ENCODE measurements at places on chromosomes 16 and 17.

GRCh38 chr16:81541314-81541713 is 96.7 kb downstream of the CMIP start:
- DNase-seq = no peak

DNA sequence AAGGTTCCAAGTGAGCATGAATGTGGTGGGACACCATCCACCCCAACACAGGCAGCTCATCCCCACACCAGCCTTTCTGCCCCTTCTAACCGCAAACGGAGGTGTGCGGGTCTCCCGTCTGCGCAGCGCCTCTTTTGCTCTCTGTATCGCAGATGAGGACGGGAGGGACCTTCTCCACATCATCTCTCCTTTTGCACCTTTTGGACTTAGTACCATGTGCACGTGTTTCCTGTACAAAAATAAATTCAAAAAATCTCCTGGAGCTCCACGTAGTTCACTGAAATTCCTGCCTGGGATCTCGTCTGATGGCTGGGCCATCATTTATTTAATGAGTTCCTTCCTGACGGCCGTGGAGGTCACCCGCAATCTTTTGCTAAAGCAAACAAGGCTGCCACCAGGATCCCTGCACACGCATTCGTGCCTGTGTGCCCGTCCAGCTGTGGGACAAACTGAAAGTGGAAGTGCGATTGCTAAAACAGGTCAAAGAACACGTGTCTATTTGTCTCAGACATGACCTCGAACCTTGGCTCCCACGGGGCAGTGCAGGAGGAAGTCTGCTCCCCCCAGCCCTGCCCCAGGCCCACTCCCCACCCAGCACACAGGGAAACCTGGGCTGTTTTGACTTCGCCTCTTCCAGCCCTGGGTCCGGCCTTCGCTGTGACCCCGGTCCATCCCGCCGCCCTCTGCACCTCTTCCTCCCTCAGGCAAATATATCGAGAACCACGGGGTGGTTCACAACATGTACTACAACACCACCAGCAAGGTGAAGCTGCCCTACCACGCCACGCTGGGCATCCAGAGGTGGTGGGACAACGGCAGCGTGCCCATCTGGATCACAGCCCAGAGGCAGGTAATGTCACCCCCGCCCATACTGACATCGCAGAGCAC is 2.3 kb downstream of the ENPP7 start:
- DNase-seq = no peak

GRCh38 chr17:69567130-69567529 is 152.6 kb downstream of the MAP2K6 start:
- DNase-seq = peak; percentile 72

DNA sequence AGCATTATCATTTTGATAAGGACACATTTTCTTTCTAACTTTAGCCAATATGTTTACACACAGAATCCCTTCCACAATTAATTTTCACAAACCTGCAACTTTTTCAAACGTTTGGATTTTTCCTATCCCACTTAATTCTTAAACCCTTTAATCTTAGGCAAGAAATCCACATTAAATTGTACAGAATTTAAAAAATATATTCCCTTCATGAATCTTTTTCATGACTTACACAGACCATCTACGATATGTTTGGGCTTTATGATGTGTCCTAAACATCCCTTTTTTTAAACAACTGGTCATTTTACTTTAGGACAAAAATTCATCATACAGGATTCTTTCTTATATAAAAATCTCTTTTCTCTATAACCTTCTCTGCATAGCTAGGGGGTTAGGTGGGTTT is 241.5 kb upstream of the CNTNAP4 start:
- DNase-seq = no peak

- DNase-seq = no peak
Measured at GRCh38 chr17:42792545-42792944, 6.0 kb downstream of the COA3 start.

DNA sequence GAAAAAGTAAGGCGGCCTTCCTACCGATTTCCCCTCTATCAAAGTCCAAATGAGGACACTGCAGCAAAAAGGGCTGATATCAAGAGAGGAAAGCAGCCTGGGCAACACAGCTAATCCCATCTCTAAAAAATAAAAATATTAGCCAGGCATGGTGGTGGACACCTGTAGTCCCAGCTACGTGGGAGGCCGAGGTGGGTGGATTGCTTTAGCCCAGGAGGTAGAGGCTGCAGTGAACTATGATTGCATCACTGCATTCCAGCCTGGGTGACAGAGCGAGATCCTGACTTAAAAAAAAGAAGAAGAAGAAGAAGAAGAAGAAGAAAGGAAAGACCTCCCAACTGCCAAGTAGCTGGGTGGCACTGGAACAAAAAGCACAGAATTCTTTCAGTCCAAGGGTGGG is 14.4 kb downstream of the CACNB1 start:
- no peak for DNase-seq

DNA sequence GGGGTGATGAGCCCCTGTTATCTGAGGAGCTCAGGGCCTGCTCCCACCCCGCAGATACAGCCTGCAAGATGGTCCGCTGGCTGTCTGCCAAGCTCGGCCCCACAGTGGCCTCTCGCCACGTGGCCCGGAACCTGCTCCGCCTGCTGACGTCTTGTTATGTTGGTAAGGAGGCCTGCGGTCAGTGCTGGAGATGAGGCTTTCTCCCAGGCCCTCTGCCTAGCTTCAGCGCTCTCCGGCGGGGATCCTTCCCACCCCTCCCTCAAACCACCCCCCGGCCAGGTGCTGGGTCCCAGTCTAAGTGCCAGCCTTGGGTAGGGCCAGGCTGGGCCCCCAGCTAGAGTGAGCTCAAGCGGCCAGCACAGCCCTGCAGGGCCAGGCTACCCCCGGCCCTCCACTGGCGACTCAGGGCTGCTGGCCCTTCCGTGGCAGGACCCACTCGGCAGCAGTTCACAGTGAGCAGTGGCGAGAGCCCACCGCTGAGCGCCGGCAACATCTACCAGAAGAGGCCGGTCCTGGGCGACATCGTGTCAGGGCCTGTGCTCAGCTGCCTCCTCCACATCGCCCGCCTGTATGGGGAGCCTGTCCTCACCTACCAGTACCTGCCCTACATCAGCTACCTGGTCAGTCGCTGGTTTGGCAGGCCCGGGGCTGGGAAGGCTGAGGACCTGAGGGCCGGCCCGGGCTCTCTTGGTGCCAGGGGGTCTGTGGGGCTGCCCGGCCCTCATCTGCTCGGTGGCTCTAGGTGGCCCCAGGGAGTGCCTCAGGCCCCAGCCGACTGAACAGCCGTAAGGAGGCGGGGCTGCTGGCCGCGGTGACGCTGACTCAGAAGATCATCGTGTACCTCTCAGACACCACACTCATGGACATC is 6.1 kb downstream of the WDR81 start:
- DNase-seq = peak; percentile 97

- DNase-seq = no peak
Measured at GRCh38 chr17:46944931-46945330, 22.0 kb downstream of the GOSR2 start.

GRCh38 chr16:79980650-79981521 is 380.3 kb upstream of the MAF start:
- DNase-seq = no peak

DNA sequence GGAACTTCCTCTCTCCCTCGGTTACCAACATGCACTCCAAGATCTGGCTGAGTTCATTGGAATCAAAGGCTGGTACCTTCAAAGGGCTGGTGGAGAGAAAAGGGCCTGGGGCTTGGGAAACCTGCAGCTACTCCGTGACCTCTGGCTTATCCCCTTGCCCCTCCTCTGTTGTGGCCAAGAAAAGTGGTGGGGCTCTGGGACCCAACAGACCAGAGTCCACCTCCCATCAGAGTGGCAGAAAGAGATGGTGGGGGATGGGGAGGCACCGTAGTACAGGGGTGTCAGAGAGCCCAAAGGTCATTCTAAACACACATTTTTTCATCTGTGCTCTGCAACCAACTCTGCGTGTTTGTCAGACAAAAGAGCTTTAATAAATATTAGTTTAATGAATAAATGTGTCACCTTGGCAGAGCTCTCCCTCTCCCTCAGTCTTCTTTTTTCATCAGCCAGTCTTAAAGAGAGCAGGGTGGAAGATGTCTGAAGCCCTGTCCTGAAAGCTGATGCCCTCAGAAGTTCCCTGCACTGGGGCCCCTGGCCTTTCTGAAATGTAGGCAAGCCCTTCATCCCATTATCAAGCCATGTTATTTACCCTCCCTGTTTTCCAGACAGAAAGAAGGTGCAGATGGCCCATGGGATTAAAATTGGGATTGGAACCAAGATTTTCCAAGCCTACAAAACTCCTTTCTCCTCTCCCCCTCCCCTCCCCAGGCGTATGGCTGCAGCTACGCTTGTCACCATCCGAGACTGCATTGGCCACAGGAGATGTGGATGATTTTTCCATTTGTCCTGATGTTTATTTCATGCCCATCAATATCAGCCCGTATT is 227.3 kb downstream of the CCDC182 start:
- no peak for DNase-seq

GRCh38 chr17:77188084-77189066 is 47.6 kb downstream of the SEC14L1 start:
- DNase-seq = no peak

DNA sequence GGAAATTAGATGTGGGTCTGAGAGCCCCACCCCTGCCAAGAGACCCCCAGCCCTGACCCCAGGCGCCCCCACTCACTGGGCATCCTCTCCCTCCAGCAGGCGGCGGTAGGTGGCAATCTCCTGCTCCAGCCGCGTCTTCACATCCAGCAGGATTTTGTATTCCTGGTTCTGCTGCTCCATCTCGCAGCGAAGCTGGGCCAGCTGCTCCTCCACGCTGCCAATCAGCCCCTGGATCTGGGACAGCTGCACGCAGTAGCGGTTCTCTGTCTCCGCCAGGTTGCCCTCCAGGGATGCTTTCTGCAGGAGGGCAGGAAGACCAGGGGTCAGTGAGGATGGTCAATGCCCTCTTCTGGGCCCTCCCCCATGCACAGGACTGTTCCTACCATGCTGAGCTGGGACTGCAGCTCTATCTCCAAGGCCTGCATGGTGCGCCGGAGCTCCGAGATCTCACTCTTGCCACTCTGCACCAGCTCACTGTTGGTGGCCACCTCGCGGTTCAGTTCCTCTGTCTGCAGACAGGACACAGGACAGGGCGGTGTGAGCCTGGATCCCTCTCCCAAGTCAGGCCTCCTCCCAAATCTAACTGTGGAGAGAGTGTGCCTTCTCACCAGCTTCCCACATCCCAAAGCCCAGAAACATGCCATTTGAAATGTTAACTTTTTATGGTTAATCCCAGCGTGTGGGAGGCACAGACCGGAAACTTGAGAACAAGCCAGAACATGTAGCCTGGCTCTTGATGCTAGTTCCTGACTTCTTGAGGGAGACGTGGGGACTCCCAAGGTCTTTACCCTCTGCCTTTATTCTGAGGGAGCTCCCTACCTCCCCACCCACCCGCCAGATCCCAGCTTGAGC is 3.6 kb downstream of the KRT17 start:
- peak; percentile 60 for DNase-seq

DNA sequence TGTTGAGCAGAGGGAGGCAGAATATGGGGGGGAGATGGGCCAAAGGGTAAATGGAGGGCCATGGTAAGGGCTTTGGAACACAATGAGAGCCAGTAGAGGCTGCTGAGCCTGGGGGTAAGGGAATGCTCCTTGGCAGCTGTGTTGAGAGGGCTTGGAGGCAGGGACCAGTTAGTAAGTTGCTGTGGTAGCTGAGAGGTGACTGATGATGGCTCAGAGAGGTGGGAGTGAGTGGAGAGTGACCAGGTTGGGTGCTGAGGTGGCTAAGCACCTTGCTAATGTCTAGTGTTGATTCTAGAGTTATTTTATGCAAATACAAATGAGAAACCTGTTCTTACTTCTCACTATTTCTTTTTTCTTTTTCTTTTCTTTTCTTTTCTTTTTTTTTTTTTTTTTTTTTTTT is 10.8 kb downstream of the SBK1 start:
- no peak for DNase-seq

DNA sequence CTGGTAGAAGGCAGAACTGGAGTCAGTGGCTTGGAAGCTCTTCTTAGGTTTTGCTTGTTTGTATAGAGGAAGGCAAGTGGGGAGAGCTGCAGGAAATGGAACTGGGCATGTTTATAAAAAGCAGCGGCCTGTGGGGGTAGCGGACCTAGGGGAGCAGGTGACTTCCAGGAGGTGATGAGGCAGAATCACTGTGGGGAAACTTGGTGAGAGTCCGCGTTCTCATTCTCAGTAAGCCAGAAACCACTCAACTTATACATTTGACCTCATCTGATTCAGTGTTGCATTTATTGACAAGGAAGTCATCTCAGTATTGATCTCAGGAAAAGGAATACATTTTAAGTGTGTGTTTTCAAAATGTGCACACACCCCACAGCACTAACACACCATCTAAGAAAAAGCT is 299.8 kb downstream of the CNTNAP4 start:
- no peak for DNase-seq

DNA sequence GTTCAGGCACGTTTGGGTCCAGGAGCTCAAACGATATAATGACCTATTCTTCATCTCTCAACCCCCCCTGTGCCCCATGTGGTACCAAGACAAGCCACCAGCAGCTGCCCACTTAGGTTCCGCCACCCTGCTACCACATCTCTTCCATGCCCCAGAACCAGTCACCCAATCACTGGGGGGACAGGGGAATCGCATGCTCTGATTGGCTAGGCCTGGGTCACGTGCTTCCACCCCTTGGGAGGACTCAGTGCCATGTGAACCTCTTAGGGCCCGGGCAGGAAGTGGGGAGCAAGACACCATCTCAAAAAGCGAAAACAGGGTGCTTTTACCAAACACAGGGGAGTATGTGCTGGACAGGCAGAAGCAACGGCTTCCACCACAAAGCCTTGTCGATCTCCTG is 91.3 kb downstream of the KATNIP start:
- no peak for DNase-seq

- no peak for DNase-seq
Measured at GRCh38 chr17:61575352-61575975, 15.6 kb downstream of the NACA2 start.

- DNase-seq = no peak
Measured at GRCh38 chr16:90053902-90054500, 23.1 kb downstream of the PRDM7 start.

- peak; percentile 14 for DNase-seq
Measured at GRCh38 chr17:48723423-48724250, 652 bp downstream of the PRAC2 start.

DNA sequence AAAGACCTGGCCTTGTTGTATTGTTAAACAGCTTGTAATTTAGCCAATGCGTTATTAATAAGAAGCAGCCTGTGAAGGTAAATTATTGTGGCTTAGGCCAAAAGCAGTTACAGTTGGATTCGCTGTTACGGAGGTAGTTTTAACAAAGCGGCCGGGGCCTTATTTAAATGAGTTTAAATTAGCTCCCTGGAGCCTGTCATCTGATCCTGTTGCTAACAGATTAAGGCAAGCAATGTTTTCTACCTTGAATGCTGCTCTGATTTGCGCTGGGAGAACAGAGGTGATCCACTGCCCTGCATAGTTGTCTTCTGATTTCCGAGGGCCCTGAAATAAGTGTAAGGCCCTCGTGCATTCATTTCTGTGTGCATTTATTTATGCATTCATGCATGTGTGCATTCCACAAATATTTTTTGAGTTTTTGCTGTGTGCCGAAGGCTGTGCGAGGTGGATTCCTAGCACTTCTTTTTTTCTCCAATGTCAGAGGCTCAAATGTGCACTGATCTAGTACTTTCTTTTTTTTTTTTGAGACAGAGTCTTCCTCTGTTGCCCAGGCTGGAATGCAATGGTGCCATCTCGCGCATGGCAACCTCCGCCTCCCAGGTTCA is 10.9 kb downstream of the SEC14L5 start:
- DNase-seq = no peak
